Muscle of arm (tissue), 14 donors: ENCODE measurements at places on chromosomes 4 and X. TPM values are rescaled to one million over a fixed set of nuclear protein-coding genes. Genes with fewer than 3 reads are reported as not detected.

DNA sequence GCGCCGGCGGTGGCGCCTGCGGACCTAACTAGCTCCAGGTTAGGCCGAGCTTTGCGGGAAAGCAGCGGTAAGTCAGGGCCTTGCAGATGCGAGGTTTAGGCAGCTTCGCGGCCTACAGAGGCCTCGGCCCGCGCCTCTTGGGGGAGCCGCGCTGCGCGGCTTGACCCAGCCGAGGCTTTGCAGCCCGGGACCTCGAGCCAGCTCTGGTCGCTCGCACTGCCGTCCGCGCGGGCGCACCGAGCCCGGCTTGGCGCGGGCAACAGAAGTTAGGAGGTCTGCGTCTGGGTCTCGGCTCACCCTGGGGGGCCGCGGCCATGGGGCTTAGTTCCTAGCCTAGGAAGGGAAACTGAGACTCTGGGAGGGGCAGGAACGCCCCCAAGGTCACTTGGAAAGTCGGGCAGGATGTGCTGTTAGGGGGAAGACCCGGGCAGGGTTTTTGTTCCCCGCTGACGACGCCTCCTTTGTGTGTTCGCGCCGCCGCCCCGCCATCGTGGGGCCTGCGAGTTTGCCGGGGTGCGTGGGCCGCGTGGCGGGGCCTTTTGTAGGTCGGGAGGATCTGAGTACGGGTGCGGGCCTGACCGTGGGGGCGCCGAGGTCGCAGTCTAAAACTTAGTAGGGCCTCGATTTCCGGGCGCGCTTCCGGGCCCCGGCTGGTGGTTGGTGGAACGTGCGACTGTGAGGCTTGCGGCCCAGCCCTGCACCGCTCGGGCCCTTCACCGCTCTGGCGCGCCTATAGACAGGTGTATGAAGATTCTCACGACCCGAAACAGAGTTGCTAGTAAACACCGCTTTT, 482 bp downstream of the RNF4 start:
- peak; percentile 27 for DNase-seq

AMBN gene
- polyA plus RNA-seq: not detected

DNA sequence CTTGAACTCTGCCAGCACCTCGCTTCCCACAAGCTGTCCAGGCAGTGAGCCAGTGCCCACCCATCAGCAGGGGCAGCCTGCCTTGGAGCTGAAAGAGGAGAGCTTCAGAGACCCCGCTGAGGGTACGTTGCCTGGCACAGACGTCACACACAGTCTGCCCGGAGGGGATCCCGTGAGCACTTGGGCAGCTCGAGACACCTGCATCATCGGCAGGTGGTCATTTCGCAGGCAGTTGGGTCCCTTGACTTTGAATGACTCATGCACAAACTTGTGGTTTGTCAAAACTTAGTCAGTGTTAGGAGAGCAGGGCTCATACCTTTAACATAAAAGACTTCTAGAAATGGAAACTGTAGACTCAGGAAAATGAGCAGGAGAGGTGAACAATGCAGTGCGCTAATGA, 9.9 kb downstream of the TACC3 start:
- DNase-seq: no peak

DNA sequence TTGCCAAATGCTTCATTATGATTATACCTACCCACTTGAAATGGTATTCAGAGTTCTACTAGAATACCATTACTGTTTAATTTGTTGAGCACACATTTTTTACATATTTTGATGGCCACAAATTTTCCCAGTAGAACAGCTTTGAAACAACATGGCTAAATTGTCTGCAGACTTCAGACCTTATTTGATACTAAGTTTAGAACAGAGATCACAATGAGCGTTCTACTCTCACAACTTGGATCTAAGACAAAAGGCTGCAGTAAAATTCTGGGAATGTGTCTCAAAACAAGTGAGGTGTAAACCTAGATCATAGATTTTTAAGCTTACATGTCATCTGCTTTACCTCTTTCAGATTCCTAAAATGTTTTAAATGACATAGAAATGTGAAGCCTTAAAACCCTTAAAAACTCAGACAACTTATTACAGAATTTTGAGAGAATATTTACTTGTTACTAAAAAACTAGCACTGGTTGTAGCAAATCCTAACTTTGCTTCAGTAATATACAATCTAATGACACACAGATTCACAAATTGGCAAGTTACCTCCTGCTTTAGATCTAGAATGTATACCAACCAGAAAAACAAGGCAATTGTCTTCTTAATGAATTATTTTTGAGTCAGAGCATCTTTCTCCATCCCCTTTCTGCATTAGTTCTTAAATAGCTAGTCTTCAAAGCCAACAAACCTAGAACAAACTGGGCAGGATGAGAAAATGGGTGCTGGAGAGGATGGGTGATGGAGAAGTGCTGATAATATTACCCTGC, 243.3 kb downstream of the SLC7A11 start:
- no peak for DNase-seq
